Pulmonary artery endothelial cell (primary cell): ENCODE measurements at places on chromosomes 6 and 20. TPM values are rescaled to one million over a fixed set of nuclear protein-coding genes. Genes with fewer than 3 reads are reported as not detected.
A peak's percentile ranks its signal among the peaks of the same experiment; 100 is the strongest.

DNA sequence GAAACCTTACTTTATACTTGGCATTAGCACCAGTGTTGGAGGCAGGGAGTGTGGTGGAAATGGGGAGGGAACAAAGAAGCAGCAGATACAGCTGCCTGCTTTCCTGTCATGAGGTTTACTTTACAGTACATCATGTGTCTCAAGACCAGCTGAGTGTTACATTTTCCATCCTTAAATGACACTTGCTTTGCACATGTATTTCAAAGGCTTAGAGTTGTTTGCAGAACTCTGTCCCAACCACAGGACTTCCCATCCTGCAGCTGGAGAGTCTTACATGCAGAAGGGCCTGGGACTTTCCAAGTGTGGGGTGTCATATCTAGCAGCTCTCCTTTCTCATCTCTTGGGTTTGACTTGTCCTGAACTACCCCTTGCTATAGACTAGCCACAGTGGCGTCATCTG is 395.9 kb downstream of the DHX35 start:
- no peak for DNase-seq

GRCh38 chr20:31988430-31989015 is 20.6 kb downstream of the XKR7 start:
- no peak for DNase-seq

The CTAGE9 gene
- total RNA-seq, result not detected in 2 replicates

GRCh38 chr6:3806169-3806922 is 42.8 kb upstream of the FAM50B start:
- DNase-seq, result no peak

GRCh38 chr20:56098981-56099500 is 93.7 kb upstream of the CBLN4 start:
- no peak for DNase-seq

- DNase-seq, result no peak
Measured at GRCh38 chr6:67252663-67253062, 1382.4 kb upstream of the ADGRB3 start.

DNA sequence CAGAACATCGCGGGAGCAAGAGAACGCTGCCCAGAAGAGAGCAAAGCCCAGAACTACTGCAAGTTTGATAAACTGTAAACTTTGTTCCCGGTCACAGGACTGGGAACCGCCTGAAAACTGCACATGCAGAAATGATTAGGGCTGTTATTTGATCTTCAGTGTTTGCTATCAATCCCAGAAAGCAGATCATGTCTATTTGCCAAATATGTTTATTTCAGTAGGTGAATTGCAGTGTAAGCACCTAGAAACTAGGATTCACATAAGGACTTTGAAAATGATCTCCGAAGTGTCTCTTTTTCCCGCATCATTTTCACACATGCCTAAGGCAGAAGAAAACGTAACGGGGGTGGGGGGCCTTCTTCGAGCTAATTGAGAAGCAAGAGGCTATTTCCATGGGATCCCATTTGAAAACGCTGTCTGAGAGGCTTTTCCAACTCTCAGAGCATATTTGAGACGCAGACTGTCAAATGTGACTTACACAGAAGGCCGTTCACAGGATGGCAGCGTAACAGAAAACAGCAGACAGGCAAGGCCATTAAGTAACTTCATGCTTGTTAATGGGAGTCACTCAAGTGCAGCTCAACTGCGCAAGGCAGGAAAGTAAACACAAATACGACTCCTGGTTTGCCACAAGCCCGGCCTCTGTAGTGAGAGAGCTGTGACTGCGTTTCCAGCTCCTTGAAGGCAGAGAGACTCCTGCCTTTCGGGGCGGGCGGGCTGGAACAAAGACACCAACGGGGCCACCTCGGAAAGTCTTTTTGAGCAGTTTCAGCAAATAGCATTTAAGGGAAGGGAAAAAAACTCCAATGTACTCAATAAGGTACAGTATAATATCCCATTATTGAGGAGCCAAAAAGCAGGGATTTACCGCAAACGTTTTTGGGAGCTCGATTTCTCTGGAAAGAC is 144.7 kb upstream of the ZNF217 start:
- DNase-seq, result no peak

DNA sequence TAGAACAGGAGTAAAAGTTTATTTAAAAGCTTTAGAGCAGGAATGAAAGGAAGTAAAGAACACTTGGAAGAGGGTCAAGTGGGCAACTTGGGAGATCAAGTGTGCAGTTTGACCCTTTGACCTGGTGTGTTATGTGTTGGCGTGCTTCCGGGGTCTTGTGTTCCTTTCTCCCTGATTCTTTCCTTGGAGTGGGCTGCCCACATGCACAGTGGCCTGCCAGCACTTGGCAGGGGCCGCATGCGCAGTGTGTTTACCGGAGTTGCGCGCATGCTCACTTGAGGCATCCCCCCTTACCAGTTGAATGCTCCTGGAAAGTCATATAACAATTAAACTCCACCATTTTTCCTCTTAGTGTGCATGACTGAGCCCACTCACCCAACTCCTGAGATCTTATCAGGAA is 160.3 kb downstream of the ADAT2 start:
- DNase-seq, result no peak

The KCNQ5 gene
- 0.21 TPM in 1 of 2 replicates, not detected in the other for total RNA-seq

- DNase-seq, result no peak
Measured at GRCh38 chr6:153214436-153214835, 83.4 kb upstream of the RGS17 start.

GRCh38 chr6:30683980-30684338 is 2.5 kb downstream of the PPP1R18 start:
- no peak for DNase-seq

DNA sequence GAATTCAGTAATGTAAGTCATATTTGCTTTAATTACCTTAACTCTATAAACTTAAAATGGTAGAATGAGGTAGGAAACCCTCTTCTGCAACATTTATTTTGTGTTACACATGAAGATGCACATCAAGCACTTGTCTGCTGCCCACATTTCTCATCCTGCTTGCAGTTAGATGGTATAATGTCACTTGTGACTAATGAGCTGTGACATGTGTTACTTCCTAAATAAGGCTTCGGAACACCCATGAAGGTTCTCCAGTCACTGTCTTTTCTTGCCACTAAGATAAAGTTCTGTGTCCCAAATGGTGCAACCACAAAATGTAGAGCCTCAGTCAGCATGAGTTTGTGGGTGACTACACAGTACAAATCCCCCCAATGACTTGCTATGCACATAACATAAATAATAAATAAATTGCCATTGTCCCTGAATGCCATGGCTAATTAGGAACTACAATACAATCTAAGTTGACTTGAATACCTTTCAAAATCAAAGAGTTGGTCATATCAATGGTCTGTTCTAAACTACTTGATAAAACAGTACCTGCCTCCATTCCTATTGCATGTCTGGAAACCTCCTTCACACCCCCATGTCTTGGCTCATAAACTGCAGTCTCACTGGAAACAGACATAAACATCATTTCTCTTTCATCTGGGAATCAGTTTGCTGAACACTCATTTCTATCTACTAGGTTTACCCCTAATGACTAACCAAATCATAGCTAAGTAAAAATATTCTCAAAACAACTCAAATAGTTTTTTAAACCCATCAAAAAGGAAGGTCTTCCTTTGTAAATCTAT is 157.2 kb downstream of the PTPRK start:
- no peak for DNase-seq

- DNase-seq, result no peak
Measured at GRCh38 chr6:23951691-23952090, 174.3 kb upstream of the NRSN1 start.

The SHLD1 gene
- total RNA-seq, result 1.7 and 2.6 TPM in 2 replicates

DNA sequence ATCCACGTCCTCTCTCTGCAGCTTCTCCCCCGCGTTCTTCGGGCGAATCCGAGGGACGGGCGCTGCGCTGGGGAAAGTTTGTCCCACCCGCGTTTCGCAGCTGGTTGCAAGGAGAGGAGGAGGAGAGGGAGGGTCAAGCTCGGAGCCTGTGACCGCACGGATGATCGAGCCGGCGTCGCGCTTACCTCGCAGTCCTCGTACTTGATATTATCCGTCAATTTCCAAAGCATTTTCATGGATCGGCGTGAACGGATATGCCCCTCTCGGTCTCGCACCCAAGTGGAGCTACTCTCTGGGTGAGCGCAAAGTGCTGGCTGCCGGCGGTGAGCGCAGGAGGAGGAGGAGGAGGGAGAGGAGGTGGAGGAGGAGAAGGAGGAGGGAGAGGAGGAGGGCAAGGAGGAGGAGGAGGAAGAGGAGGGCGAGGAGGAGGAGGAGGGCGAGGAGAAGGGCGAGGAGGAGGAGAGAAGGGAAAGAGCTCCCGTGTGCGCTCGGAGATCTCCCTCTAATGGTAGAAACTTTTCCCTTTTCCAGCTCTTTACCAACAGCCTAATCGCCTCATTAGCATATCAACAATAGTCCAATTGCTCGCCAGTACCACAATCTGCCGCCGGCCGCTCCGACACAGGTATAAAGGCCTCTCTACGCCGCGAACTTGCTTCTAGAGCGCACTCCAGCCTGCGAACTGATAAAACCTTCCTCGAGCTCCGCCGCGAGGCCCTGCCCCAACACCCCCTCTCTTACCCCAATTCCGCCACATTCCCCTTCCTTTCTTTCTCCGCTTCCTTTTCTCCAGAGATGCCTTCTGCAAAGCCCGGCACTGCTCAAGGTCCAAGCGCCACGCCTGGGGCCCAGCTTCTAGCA is at the start of gene TFAP2A:
Gene TFAP2A, minus strand, starts transcription at position 319 of the 861 bp plus-strand sequence. Its CDS starts 83 bp downstream, at position 236.
- peak; percentile 66 for DNase-seq

The GRM1 gene
- total RNA-seq, result under 0.01 TPM in 2 replicates

DNA sequence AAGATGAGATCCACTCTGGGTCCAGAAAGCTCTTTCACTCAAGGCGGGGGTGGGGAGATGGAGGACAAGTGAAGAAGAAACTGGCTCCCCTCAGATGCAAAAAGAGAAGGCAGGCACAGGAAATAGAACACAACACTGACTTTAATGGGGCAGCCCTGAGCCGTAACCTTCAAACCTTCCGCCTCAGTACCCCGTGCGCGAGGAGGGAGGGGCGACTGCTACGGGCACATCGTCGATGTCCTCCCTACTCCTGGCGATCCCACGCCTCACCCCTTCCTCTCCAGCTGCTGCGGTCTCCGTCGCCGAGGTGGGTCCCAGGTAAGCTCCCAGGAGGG is 3.9 kb downstream of the SPEF1 start:
- no peak for DNase-seq
